ENCODE measurements at places on chromosomes 5 and 9. TPM values are rescaled to one million over a fixed set of nuclear protein-coding genes. Genes with fewer than 3 reads are reported as not detected.

GRCh38 chr5:75736273-75736672 lies 19.0 kb upstream of the POC5 start:
- no peak for DNase-seq

DNA sequence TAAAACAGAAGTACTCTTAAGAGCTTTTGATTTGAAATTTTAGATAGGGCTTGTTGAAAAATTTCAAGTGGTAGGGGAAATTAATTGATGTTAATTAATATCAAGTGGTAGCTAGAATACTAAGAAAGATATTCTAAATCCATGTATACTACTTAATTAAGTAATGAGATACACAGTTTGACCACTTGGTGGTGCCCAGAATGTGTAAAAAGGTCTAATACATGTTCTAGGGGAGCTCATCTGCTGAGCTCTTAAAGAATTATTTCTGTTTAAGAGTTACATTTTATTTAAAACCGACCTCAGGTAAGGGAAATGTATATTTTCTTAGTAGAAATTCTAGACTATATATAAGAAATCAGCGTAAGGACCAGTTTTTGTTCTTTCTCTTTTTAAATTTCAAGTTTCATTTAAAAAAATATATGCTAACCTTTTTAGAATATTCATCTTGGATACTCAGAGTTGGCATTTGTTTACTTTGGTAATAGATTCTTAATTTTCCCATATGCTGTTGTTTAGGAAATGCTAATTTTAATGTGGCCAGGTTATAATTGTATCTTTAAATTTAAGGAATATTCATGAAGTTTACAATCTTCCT lies 61.5 kb downstream of the LNPEP start:
- DNase-seq, result peak; percentile 38

Gene IL4
- not detected for polyA plus RNA-seq

- no peak for DNase-seq
These were observed 257.7 kb downstream of the MCTP1 start for GRCh38 chr5:95027151-95027721.

DNA sequence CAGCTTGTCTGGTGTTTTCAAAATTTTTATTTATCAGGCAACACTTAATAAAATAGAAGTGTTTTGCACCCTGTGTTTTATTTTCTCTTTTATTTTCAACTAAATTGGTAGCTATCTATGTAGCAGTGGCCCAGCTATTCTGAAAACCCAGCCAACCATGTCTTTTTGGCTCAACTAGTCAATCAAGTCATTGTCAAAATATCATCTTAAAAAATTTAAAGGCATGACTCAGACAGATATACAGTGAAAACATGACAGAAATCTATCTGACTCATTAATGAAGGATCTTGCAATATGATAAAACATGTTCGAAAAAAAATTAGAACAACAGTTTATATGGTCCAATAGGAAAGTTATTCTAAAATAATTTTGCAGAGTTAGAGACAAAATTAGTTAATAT lies 75.1 kb downstream of the HSD17B4 start:
- DNase-seq, result no peak
